ENCODE measurements at places on chromosomes 4 and X.

GRCh38 chr4:87844452-87844851, 11.7 kb downstream of the MEPE start:
- DNase-seq, result no peak

DNA sequence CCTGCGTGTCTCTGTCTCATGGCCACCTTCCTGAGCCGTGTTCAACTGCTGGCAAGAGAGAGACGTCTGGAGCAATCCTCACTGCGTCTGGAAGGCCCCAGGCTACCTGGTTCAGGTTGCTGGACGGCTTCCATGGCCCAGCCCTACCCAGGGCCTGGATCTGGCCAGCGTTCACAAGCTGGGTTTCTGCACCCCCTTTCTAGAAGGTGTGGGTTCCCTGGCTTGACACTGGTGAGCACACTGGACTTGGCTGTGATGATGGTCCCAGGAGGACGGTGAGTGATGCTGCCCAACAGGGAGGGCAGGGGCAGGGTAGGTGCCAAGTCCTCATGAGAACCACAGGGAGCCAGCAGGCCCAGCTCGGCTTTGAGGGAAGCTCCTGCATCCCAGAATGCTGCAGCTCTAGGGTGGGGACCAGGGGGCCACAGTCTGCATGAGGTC, 63.4 kb downstream of the HTRA3 start:
- no peak for DNase-seq

GRCh38 chr4:165927366-165927765, 54.3 kb downstream of the TLL1 start:
- no peak for DNase-seq

DNA sequence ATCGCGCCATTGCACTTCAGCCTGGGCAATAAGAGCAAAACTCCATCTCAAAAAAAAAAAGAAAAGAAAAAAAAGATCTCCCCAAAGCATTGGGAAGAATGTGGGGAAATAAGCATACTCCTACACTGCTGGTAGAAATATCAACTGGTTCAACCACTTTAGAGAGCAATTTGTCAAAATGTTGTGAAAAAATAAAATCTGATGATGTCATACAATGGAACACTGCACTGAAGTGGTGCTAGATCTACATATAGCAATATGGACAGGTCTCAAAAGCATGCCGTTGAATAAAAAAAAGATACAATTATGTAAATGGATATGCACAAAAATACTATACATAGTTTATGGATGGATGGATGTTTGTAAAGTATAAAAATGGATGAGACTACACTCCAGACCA, 18.3 kb upstream of the HUWE1 start:
- no peak for DNase-seq

GRCh38 chrX:42752730-42753129, 25.2 kb downstream of the PPP1R2C start:
- no peak for DNase-seq

- no peak for DNase-seq
Observed at GRCh38 chrX:115237056-115237455, 3.2 kb upstream of the LRCH2 start.

- DNase-seq, result no peak
Observed at GRCh38 chr4:175705407-175705806, 106.7 kb downstream of the GPM6A start.

- no peak for DNase-seq
Observed at GRCh38 chrX:23782455-23782854, 518 bp upstream of the SAT1 start.

All from AG10803 (cell line).